Esophagus squamous epithelium (tissue), 5 donors: ENCODE measurements at places on chromosomes 3 and 15.

DNA sequence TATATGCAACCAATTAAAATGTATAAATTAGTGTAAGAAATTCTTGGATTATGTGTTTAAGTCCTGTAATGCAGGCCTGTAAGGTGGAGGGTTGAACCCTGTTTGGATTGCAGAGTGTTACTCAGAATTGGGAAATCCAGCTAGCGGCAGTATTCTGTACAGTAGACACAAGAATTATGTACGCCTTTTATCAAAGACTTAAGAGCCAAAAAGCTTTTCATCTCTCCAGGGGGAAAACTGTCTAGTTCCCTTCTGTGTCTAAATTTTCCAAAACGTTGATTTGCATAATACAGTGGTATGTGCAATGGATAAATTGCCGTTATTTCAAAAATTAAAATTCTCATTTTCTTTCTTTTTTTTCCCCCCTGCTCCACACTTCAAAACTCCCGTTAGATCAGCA lies 65.4 kb upstream of the ACAD9 start:
- no peak for DNase-seq

- DNase-seq: no peak
These were observed 42.2 kb downstream of the PDZRN3 start for GRCh38 chr3:73582535-73582934.

- DNase-seq: no peak
These were observed 220.1 kb downstream of the TUSC7 start for GRCh38 chr3:116929505-116930222.

GRCh38 chr3:69288161-69288895 lies 97.6 kb downstream of the FRMD4B start:
- DNase-seq: no peak

DNA sequence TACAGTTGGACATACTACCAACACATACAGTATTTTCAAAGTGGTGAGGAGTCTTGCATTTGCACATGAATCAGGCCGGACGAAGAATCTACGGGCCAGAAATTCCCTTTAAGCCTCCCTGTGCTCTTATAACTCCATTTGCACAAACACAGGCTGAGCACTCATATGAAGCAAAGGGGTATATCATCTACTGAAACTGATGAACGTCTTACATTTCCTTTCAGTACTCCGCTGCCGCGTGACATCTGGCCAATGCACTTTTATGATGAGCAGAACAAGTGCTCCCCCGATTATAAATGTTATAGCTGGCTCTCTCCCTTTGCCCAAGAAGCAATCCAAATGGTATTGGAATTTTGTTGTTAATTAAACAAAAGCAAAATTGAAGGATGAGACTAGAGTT lies 110.3 kb upstream of the ICE2 start:
- DNase-seq: no peak

- no peak for DNase-seq
These were observed 36.7 kb downstream of the HMCES start for GRCh38 chr3:129315223-129315997.

DNA sequence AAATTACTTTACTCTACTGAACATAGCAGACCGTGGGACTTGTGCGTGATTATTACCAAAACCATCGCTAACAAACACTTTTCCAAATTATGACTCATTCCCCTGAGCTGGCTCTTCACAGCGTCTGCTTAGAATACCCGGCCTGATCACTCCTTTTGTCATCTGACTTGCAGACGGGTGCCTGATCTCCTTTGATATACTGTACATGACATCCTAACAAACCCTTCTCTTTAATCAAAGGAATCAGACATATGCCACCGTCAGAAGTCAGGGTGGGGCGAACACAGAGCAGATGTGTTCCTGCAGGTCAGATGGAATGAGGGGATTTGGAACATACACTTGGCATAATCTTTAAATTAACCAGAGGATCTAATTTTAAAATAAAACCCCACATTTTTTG lies 48.5 kb upstream of the SH3GL3 start:
- DNase-seq: no peak

GRCh38 chr3:193346259-193346658 lies 32.3 kb downstream of the ATP13A5 start:
- no peak for DNase-seq

DNA sequence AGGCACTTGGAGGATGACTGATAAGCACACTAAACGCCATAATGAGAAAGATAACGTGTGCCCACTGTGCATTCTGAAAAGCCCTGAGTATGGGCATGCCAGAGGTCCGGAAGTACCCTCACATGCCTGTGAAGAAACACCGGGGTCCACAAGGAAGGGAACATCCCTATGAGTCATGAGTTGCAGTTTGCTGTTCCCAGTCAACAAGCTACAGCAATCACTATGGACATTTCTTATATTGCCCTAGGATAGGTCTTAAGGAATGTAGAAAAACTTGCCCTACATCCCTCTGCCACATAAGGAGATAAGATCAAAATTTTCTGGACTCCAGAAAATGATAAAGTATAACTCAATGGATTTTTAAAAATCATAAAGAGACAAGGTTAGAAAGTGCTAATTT lies 9.9 kb downstream of the MB21D2 start:
- DNase-seq: no peak

DNA sequence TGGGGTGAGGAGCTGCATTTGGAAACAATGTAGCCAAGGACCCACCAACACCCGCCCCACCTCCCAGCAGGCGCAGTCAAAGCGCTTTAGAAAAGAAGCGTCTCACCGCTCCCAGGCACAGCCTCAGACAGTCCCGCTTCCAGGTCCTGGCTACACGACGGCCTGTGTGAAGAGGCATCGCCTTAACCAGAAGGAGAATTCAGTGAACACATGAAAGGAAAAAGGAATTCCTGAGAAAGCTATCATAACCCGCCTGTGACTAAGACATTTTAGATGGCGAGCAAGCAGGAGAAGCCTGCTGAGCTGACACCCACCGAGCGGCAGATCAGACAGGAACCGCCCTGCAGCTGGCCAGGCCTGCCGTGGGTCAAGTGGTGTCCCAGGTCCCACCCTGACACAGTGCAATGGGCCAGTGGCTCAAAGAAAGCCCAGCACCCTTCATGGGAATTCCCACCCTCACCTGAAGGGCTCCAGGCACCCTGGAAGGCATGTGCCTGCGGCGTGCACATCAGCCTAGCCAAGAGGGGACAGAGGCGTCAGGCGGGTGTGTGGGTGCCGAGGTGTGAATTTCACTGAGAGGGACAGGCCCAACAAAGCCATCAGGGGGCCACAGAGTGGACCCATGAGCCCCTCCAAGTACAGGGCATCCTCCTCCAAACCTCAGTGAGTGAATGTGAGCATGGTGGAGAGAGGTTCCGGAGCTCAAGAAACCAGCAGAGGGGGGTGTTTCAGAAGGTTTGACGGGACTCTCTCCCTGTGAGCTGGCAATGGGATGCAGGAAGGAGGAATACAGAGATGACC lies 144.8 kb downstream of the NSMCE3 start:
- DNase-seq: no peak

GRCh38 chr15:89799918-89800498 lies 14.6 kb downstream of the ANPEP start:
- DNase-seq: no peak

- no peak for DNase-seq
These were observed 223.2 kb downstream of the MBNL1 start for GRCh38 chr3:152491922-152492321.

DNA sequence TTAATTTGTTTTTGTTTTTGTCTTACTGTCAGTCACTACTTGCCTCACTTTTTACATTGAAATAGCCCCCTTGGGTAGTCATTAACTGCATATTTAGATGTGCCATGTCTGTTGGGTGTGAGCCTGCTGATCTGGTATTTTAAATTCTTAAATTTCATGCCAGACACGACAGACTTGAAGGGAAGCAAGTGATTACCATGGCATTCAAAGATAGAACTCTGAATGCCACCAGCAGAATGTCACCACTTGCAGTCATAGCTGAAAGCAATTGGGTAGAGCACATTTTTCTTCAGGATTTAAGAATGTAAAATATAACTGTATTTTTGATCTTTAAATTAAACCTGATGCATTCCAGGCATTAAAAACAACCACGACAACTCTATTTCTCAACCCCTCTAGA lies 396.5 kb upstream of the ATP10A start:
- no peak for DNase-seq

GRCh38 chr15:50298340-50298739 lies 32.8 kb upstream of the HDC start:
- DNase-seq: no peak

DNA sequence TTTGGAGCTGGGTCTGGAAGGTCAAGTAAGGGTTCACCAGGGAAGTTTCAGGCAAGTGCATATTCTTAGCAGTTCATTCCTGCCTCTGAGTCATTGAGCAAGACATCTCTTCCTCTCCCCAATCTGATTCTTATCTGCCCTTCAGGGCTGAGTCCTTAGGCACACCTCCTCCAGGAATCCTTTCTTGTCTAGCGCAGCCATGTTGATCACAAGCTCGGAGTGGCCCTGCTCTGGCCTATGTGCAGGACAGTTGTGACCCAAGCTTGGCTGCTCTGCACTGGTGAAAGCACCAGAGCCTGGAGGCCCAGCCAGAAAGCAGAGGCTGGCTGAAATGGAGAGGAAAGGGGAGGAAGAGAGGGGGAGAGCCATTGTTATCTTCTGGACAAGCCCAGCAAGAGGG lies 30.9 kb upstream of the MRPS22 start:
- DNase-seq: no peak

- no peak for DNase-seq
These were observed 43.9 kb downstream of the DTWD1 start for GRCh38 chr15:49664716-49665115.

DNA sequence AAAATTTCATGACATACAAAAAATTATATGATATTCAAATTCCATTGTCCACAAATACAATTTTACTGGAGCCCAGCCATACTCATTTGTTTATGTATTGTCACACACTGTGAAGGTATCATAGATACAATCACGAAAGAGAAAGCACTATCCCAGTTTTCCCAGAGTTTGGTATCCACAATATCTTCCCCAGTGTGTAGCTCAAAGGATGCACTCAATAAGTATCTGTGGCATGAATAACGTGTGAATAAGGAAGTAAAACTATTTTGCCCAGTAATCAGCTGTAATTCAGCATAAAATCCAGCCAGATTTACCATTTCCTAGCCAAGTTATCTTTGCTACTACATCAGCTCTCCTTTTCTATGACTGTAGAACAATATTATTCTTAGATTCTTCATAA lies 131.3 kb upstream of the KCNMB2 start:
- no peak for DNase-seq

GRCh38 chr15:96199111-96199510 lies 131.4 kb upstream of the NR2F2 start:
- no peak for DNase-seq

GRCh38 chr3:100470951-100471350 lies 21.5 kb upstream of the TMEM45A start:
- DNase-seq: no peak
